ENCODE measurements at places on chromosomes 13 and 19.

GRCh38 chr19:5436948-5437306 lies 18.3 kb upstream of the ZNRF4 start:
- DNase-seq: no peak

DNA sequence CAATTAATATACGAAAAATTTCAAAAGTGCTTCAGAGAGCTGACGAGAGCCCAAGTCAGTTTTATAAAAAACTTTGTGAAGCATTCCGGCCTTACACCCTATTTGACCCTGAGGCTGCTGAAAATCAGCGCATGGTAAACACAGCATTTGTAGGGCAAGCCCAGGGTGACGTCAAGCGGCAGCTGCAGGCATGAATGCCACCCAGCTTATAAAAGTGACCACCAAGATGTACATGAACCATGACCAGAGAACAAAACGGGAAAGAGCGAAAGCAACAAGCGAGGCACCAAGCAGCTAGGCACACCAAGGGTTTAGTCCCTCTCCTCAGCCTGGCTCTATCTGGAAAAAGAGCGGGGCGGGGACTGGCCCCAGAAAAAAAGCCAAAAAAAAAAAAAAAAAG lies 6.0 kb downstream of the SIGLEC11 start:
- DNase-seq: no peak

DNA sequence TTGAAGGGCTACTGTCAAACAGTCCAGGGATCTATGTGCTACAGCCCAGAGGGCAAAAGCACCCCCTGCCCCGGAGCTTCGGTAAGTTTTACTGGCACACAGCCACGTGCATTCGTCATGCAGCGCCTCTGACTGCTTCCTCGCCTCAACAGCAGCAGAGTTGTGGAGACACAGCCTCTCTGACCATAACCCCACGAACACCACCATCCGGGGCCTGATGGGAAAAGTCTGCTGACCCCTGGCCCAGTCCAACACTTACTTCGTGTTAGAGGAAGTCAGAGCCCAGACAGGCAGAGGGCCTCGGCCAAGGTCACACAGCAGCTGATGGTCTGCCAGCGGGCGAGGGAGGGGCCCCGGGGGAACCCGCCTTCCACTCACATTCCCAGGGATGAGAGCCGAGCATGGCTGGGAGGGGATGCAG lies 5.1 kb downstream of the CBARP start:
- DNase-seq: peak; percentile 39

GRCh38 chr13:21124852-21125251 lies 51.5 kb downstream of the SKA3 start:
- DNase-seq: peak; percentile 72

- DNase-seq: no peak
Measured at GRCh38 chr19:993361-993830, 6.8 kb upstream of the GRIN3B start.

DNA sequence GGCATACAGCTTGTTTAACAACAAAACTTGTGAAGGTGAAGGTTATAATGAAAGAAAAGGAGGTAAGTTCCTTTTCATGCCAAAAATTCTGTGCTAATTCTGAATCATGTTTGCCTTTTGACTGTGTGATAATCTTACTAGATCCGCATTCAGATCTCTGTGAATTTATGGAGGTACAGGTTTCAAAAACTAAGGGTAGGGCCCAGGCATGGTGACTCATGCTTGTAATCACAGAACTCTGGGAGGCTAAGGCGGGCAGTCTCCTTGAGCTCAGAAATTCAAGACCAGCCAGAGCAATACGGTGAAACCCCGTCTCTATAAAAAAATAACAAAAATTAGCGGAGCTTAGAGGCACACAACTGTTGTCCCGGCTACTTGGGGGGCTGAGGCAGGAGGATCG lies 45.9 kb downstream of the PCDH9 start:
- peak; percentile 13 for DNase-seq
